ENCODE measurements at places on chromosomes 2 and 18.

DNA sequence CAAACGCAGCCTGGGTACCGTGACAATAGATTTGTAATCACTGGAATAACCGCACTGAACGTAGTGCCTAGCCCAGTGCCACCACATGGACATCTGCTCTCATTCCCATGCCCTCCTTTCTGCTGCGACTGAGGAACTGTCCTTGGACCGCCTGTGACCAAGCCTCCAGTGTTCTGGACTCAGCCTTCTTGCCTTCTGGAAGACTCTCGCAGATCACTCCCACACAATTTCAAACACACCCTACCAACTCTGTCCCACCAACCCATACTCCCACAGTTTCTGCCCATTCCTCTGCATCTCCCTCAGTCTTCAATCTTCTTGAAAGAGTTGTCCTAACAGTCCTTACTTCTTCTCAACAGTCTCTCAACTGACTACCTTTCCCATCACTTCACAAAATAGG, 2.1 kb downstream of the RNF149 start:
- no peak for DNase-seq

DNA sequence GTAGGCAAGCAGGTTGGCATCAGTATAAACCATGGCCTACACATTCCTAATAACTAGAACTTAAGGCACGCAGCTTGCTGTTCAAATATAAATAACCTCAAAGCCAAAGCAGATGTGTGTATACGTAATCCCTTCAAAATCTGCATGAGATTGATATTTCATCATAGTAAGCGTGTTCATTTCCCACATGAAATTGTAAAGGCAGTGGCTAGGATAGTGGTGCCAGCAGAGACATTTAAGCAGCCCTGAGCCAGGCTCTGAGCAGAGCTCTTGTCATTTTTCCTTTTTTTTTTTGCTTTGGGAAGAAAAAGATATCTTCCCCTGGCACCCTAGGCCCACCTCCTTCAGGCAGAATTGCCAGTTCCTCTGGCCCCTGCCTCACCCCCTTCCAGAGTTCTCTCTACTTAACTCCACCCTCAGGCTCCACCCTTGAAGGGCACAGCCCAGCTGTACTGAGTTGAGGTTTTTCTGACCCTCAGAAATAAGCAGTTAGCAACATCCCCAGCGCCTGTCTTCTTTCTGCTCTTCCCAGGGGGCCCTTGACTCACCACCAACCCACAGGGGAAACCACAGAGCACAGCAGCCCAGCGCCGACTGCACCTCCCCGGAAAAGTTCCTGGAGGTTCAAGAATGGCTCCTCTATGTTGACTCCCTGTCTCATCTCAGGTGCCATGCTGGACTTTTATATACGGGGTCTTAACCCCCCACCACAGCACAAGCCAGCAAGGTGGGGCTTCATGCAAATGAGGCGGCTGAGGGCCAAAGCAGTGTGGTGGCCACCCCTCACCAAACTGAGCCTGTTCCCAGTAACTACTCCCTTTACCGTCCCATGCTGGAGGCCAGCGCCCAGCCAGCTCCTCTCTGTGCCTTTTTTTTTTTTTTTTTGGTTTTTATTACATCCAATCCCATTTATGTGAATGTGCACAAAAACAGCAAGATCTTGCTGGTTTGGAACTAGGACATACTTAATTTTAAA, 84.7 kb downstream of the EHD3 start:
- DNase-seq = peak; percentile 48

DNA sequence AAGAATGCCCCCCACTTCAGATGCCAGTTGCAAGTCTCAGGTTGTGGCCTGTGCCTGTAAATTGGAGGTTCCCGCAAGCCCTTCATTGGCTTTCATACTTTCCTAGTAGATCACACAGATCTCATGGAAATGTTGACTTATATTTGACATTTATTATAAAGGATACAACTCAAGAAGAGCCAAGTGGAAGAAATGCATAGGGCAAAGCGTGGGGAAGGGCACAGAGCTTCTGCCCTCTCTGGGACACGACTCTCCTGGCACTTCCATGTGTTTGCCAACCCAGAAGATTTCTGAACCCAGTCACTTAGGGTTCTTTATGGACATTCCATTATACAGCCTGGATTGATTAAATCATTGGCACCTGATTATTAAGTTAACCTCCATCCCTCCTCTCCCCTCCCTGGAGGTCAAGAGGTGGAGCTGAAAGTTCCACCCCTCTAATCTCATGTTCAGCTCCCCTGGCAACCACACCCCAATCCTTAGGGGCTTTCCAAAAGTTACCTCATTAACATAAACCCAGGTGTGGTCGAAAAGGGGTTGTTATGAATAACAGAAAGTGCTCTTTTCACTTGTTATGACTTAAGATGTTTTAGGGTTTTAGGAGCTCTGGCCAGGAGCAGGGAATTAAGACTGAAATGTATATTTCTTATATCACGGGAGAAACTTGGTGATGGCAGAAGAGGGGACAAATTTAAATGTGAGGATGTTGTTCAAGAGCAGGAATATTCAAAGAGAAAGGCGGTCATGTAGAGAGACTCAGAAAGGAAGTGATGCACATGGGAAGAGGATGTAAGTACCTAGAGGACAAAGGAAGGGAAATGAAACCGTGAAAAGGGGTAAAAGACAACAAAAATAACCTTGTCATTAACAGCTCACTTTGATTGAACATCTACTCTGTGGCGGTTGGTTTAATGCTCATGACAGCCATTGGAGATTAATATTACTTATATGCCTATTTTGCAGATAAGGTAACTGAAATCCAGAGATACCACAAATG, 31.8 kb downstream of the SP100 start:
- DNase-seq = peak; percentile 63

GRCh38 chr2:241389697-241390096, 33.6 kb downstream of the FARP2 start:
- DNase-seq = no peak

DNA sequence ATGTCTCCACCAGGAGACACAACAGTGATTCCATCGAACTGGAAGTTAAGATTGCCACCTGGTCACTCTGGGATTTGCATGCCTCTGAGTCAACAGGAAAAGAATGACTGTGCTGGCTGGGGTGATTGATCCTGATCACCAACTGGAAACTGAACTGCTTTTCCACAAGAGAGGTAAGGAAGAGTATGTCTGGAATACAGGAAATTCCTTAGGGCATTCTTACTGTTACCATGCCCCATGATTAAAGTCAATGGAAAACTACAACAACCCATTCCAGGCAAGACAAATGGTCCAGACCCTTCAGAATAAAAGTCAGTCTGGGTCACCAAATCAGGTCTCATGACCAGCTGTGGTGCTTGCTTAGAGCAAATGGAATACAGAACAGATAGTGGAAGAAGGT, 12.0 kb upstream of the DDX1 start:
- no peak for DNase-seq

- DNase-seq = no peak
Observed at GRCh38 chr2:120318626-120319025, 27.3 kb upstream of the INHBB start.

GRCh38 chr2:238938401-238939055, 90.6 kb downstream of the TWIST2 start:
- DNase-seq = no peak

GRCh38 chr2:152263911-152264310, 71.1 kb upstream of the FMNL2 start:
- no peak for DNase-seq

GRCh38 chr2:100993294-100993693, 8.8 kb upstream of the RPL31 start:
- no peak for DNase-seq
